ENCODE measurements at places on chromosomes 12 and 14.
A peak's percentile ranks its signal among the peaks of the same experiment; 100 is the strongest.

GRCh38 chr12:108432423-108433121 lies 82.5 kb upstream of the FICD start:
- DNase-seq: no peak

DNA sequence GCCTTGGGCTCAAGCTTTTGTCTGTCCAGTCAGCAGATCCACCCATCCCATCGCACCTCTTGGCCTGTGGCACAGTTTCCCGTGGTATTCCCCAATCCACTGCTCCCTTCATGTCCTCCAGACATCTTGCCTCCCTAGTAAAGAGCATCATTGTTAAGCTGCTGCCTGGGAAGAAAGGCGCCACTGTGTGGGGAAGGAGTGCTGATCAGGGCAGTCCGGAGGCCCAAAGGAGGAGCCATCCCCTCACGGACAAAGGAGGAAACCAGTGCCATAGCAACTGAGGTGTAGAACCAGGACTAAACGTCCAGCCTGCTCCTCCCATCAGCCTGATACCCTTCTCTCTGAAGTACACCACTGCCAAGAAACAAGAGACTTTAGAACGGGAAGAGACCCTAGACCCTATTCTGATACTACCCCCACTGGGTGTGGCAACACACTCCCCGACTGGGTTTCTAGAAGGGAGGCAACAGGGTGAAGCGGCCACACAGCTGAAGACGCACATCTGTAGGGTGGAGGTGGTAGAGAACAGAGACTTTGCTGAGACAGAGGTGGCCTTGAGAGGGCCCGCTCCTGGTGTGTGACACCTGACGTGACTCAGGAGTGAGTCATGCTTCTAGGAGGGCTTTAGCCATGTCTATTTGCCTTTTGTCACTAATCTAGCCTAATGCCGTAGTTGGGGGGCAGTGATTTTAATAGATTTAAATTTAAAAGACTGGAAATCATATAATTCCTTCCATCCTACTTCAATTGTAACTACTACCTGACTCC lies 185.0 kb downstream of the DPF3 start:
- DNase-seq: no peak

- DNase-seq: no peak
These were observed 224.8 kb downstream of the DACT1 start for GRCh38 chr14:58862416-58863160.

DNA sequence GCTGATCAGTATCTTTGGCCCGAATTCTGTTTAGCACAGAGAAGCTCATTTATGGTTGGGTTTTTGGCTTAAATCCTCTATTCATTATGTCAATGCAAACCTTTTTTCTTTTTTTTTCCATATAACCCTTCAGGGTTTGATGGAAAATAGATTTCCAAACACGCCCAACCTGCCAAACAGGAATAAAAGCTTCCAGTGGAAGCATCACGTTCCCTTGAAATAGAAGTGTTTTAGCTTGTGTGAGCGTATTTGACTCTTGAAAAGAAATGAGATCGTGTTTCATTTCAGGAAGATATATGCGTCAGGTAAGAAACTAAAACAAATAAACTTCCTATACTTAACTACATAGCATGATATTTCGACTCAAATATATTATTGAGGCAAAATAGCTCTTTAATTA lies at the start of gene PIK3C2G:
Gene PIK3C2G (plus strand): TSS at position 246 of the 400 bp plus-strand sequence. CDS start 20,564 bp downstream, outside the sequence.
- no peak for DNase-seq

DNA sequence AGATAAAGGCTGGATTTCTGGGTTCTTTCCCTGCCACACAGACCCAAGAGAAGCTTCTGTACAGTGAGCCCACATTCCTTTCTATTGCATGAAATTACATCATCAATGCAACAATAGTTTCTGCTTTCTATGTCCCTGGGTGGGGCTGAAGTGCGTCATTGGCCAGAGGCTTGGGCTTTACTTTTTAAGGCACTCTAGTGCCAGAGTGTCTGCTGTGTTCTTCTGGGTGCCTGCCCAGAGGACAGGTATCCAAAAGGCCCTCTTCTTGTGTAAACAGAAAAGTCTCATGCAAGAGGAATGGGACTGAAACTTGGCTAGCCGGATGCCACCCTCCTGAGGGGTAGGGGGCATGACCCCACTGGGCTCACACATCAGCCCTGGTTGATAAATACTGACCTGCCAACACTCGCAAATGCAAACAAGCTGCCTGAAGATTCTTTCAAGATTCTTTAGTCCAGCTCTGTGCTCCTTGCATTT lies 5.9 kb downstream of the KRT86 start:
- DNase-seq: no peak

DNA sequence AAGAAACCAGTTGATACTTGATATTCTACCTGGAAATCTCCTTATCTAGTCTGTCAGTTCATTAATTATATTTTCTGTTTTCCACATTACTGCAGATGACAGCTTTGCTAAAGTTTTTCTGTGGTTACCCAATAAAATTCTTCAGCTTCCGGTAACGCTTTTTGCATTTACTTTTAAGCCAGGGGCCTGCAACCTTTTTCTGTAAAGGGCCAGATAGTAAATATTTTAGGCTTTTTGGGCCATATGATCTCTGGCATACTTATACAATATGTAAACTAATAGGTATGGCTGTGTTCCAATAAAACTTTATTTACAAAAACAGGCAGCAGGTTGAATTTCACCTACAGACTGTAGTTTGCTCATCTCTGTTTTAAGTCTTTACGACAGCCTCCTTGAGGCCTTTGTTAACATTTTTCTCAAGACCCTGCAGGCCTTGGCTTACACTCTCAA lies 48.3 kb downstream of the SPATS2 start:
- no peak for DNase-seq

DNA sequence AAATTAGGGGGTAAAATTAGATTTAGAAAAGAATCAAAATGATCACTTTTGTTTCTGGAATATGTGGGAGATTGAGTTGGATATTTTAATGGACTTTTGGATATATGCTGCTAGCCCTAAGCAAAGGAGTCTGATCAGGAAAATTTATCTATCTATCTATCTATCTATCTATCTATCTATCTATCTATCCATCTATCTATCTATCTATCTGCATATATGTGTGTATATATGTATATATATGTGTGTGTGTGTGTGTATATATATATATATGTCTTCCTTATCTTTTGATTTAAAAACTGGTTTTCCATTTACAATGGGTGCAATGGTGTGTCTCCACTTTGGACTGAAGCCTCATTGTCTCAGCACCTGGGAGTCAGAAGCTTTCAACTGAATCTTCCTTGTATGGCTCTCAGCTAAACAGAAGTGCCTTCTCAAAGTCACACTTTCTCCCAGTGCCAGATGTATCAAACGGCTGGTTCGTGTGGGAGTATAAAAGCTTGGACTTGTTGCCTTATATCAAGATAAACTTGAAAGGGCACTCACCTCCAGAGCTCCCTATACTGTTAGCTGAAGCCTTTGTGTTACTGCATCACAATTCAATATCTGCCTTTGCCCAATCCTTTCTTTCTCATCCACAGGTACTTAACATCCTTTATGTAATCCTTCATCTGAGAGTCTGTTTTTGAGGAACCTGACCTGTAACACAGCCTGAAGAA lies 31.6 kb upstream of the CD69 start:
- no peak for DNase-seq

GRCh38 chr12:54993181-54993835 lies 8.7 kb upstream of the TESPA1 start:
- DNase-seq: peak; percentile 67

- no peak for DNase-seq
These were observed 10.1 kb downstream of the KDM2B start for GRCh38 chr12:121570467-121571283.

DNA sequence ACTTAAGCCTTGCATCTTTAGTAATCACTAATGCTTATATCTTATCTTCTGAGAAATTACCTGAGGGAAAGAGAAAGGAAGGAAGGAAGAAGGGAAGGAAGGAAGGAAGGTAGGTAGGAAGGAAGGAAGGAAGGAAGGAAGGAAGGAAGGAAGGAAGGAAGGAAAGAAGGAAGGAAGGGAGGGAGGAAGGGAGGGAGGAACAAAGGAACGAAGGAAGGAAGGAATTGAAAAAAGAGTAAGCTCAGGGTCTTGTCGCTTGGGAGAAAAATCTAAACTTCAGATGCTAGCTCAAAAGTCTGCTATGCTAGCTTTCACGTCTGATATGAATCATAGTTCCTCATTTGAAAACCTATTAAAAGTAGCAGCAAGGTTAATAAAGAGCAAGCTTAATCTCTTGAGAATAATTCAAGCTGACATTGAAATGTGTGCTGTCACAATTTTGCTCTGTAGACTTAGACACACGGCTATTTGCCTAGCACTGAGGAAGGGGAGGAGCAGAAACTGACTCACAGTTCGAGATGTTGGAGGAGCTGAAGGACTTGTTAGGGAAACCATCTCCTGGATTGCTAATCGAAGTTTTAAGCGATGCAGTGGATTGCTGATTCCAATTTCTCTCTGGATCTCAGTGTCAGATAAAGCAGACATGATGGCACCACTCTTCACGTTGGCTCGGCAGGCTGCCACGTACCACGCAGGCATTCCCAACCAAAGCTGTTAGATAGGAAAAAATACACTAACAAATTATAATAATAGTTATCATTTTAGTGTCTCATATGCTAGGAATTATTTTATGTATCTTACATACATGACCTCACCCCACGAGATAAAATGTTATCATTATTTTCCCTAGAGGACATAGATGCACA lies 216.7 kb downstream of the ACSS3 start:
- no peak for DNase-seq

DNA sequence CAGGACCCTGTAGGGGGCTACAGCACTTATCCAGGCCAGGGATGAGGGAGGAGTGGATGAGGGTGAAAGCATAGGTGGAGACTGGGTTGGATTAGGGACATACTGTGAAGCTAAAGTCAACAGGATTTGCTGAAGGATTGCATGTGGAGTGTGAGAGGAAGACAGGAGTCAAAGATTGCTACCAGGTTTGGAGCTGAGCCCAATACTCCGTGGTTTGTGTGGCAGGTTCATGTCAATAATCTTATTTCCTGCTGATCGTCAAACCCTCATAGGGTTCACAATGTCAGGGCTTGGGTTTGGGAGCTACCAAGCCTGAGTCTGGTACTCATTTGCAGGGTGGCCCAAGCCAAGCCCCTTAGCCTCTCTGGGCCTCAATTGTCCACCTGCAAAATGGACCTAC lies 77.1 kb upstream of the PLXNC1 start:
- DNase-seq: no peak

DNA sequence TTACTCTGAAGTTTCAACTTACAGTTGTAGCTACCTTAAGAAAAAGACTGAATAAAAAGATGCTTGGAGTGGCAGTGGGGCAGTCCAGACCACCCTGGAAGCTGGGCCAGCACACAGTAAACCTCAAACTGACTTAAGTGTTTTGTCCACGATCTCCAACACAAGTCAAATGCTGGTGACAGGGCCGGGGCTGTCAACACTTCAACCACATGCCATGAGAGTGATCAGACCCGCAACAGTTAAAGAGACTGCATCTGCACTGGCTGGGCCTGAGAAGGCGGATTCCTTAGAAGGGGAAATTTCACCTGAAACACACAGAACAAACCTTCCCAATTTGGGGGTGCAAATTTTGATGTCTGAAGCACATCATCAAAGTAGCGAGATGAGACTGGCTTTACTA lies 223.5 kb upstream of the CAND1 start:
- DNase-seq: no peak

- DNase-seq: no peak
These were observed 29.7 kb upstream of the TMEM179 start for GRCh38 chr14:104634138-104634760.

DNA sequence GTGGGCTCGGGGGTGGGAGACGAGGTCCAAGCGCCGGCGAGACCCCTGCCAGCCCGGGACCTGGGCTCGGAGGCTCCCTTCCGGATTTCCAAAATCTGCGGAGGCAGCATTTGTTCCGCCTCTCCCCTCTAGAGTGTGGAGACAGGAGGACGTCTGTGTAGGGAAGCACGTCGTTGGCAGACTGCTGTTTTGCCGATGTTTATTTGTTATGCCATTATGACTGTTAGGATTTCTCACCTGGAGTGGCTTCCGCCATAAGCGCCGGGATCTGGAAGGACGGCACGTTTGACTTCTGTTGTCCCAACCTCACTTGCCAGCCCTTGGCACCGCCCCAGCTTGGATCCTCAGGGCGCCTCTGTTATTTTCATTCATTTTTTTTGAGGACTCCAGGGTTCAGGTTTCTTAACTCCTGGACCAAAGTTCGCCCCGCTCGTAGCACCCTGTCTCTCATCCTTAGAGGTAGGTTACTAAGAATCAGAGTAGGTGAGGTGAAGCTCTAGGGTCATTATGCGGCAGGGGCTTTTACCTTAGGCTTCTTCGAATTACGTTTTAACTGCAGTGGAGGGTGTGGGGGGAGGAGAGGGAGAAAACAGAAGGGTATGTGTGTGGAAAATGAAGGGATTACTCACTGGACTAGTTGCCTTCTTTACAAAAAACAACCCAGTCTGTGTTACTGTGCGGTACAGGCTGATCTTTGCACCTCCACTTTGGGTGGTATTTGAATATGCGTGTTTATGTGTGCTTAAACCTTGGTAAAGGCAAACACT lies 547 bp upstream of the PYGL start:
- no peak for DNase-seq

- DNase-seq: no peak
These were observed 73.8 kb downstream of the DRAM1 start for GRCh38 chr12:101951002-101951670.

DNA sequence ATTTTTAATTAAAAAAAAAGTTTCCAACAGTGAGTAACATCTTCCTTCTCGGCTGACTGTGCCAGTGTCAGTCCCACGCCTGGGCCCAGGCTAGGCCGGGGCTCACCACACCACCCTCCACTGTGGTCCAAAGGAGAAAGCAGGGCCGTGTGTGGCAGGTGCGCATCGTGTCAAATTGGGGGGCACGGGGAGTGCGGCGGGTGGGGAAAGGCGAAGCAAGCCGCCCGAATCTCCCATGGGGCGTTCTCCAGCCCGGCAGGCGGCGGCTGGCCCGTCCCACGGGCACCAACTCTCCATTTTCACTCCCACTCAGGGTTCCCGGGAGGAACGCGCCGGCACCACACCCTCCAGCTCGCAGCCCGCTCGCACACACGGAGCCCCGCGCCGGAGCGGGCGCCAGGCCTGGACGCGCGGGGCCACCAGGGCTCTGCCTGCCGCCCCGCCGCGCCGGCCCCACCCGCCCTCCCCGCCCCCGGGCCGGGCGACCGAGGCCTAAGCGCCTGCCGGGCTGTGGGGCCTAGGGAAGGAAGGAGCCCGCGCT lies 604 bp downstream of the EEA1 start:
- peak; percentile 73 for DNase-seq

DNA sequence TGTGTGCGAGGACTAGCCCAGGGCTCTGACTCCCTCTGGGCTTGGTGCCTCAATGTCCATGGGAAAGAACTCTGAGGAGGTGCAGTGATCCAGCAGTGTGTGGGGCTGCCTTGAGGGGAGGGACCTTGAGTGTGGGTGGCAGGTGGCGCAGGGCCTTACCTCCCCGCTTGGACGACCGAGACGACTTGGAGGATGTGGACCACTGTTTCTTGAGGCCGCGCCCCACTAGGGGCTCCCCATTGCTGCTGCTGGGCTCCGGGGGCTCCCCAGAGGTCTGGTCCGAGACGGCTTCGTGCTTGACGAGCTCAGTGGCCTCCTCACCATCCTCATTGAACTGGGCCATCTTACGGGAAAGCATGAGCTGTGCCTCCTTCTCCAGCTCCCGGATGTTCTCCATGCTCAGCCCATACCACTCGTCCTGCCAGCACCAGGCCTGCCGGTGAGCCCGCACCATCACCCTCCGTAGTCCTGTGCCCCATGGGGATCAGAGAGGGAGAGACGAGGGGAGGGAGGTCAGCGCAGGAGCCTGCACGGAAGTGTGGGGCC lies 24.7 kb downstream of the ARL6IP4 start:
- DNase-seq: no peak
